ENCODE measurements at places on chromosomes 16 and 17.

DNA sequence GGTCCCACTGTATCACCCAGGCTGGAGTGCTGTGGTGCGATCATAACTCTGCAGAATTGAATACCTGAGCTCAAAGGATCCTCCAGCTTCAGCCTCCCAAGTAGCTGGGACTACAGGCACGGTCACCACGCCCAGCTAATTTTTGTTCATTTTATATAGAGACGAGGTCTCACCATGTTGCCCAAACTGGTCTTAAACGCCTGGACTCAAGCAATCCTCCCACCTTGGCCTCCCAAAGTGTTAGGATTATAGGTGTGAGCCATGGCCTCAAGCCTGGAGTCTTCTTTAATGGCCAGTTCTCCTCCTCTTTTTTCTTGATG, 484 bp downstream of the CD300LB start:
- no peak for DNase-seq

GRCh38 chr17:7840441-7840840, 6.4 kb downstream of the KDM6B start:
- DNase-seq, result no peak

DNA sequence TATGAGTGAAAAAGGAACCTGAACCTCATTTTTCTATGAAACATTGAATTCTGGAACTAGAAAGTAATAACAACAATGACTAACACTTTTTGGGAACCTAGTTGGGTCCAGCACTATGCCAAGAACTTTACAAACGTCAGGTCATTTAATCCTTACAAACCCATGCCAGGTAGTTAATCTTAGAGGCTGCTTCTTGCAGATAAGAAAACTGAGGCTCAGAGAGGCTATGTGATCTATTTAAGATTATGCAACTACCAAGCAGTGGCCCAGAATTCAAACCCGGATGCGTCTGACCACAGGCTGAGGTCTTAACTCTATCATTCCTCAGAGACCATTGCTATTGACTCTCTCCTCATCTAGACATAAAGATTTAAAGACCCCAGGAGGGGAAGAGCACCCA, 358.7 kb downstream of the GRIN2A start:
- DNase-seq, result no peak

DNA sequence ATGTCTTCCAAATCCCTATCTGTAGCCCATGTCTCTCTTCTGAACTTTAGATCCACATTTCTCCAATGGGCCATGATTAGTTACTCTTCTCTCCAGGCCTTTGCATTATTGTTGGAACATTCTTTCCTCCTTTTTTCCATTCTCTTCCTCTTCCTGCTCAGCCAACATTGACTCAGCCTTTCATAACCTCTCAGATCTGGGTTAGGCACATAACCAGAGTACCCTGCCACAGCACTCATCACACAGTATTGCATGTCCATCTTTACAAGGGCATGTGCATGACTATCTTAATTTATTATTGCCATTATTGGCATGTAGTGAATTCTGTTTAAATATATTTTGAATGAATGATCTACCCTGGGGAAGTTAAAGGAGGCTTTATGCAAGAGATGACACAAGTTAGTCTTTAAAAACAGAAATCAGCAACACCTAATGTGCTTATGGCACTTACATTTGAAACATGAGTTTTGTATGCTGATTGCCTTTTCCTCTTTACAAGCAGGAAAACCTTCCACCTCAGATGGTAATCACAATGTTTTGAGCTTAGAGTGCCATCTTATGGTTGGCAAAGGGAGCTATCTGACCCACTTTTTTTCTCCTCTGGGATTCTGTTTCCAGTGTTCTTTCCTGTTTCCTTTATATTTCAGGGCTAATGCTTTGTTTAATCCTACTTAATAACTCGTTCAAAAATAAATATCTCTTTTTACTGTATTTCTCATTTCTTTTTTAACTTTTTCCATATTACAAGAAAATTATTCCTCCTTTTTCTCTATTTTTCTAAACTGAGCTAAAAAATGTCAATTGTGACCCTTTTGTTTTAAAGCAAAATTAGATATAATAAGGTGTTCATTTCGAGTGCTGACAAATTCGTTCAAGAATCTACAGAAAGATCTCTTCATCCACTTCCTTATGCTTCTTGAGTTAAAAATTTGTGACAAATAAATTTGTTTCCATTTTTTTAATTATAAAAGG, 151.0 kb upstream of the RBL2 start:
- DNase-seq, result no peak

DNA sequence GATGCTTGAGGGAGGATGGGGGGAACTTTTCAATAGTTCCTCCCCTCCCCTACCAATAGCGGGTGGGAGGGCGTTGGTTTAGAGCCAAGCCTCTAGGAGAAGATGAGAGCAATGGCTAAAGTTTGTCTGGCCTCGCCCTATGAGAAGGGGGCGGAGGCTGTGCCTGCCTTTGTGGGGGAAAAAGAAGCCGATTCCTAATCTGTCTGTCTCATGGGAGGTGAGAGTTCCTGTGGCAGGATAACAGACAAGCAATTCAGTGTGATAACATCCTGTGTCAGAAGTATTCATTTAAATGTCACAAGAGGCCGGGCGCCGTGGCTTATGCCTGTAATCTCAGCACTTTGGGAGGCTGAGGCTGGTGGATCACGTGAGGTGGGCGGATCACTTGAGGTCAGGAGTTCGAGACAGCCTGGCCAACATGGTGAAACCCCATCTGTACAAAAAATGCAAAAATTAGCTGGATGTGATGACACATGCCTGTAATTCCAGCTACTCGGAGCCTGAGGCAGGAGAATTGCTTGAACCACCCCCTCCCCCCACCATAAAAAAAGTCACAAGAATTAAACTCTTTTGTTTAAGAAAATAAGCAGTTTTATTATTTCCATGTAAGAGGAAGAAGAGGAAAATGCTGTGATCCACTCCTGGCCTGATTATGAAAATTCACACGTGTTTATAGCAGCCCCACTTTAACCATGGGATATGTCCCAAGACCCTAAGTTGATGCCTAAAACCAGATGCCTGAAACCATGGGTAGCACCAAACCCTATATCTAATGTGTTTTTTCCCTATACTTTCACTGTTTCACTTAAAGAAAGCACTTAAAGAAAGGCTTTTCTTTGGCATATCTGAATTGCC, 1.7 kb downstream of the SLFN5 start:
- no peak for DNase-seq

DNA sequence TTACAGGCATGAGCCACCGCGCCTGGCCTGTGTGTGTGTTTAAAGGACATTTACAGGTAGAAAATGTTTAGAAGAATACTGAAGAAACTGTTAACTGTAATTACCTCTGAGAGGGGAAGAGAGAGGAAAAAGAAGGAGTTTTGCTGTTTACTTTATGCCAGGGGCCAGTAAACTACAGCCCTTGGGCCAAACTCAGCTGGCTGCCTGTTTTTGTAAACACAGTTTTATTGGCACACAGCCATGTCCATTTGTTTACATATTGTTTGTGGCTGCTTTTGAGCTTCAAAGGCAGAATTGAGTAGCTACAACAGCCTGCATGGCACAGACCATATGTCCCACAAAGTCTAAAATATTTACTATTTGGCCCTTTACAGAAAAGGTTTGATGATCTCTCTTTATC, 76.4 kb downstream of the GPR139 start:
- DNase-seq, result no peak

DNA sequence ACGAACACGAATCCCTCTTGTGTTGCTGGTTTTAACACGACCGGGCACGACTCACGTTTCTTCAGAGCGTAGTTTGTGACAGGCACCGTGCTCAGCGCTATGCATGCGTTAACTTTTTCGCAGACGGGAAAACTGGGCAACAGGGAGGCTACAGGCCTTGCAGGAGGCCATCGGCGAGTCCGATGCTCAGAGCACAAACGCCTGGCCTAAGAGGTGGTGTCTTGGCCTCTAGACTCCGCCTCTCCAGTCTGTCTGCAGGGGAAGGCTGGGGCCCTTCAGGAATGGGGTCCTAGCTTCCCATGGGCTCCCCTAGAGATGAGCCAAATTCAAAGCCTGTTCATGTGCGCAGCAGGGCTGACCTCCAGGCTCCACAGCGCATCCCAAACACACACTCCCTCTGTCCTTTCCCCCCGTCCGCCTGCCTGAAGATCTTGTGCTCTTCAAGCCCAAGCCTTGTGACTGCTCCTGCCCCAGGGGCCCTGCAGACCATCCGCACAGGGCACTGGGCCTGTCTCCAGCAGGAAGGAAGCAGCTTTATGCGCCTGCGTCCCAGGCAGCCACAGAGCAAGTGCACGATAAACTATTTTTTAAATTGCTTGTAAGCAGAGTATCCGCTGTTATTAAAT, 3.1 kb downstream of the CLCN7 start:
- DNase-seq, result no peak

DNA sequence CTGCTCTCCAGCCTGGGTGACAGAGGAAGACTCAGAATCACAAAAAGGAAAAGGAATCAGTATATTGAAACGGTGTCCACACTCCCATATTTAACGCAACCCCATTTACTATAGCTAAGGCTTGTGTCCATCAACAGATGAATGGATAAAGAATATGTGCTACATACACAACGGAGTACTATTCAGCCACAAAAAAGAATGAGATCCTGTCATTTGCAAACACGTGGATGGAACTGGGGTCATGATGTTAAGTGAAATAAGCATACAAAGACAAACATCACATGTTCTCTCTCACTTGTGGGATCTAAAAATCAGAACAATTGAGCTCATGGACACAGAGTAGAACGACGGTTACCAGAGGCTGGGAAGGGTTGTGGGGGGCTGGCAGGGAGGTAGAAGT, 55.1 kb downstream of the ZNF778 start:
- DNase-seq, result no peak

DNA sequence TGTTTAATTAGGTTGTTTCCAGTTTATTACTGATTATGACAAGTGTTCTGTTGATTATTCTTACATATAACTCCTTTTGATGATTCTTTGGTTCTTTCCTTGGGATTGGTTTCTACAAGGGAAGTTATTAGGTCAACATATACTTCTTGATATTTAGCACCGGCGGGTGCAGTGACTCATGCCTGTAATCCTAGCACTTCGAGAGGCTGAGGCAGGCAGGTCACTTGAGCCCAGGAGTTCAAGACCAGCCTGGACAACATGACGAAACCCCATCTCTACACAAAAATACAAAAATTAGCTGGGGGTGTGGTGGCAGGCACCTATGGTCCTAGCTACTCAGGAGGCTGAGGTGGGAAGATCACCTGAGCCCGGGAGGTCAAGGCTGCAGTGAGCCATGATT, 120.2 kb upstream of the HAS3 start:
- DNase-seq, result no peak

- DNase-seq, result no peak
These were observed 525.8 kb upstream of the GOT2 start for GRCh38 chr16:59259950-59260319.

- DNase-seq, result peak; percentile 65
These were observed 10.3 kb upstream of the MSL1 start for GRCh38 chr17:40111221-40112128.

- DNase-seq, result no peak
These were observed 77.7 kb downstream of the SREBF1 start for GRCh38 chr17:17758941-17759563.

GRCh38 chr16:85480727-85481101, 132.4 kb upstream of the GSE1 start:
- DNase-seq, result no peak

DNA sequence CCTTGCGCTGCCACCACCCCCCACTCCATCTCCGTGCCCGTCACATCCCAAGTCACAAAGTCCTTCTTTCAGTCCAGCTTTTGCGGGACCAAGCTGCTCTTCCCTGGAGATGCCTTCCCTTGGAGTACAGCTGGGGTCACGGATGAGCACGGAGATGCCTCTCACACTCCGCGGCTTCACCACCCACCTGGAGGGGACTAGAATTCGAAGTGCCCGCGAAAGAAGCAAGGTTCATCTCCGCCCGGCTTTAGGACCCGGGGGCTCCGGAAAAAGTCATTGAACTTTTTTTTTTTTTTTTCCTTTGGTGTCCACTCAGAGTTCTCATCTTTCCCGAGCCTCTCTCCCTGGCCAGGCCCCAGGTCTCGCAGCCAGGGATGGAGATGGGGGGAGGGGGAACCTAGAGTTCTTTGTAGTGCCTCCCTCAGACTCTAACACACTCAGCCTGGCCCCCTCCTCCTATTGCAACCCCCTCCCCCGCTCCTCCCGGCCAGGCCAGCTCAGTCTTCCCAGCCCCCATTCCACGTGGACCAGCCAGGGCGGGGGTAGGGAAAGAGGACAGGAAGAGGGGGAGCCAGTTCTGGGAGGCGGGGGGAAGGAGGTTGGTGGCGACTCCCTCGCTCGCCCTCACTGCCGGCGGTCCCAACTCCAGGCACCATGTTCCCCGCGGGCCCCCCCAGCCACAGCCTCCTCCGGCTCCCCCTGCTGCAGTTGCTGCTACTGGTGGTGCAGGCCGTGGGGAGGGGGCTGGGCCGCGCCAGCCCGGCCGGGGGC, at the start of gene FKBP10:
TSS of gene FKBP10 (plus strand) at position 624 of the 771 bp plus-strand sequence. CDS start at position 655, 31 bp downstream.
- DNase-seq, result peak; percentile 38

GRCh38 chr16:67260426-67261063, 11.8 kb downstream of the SLC9A5 start:
- DNase-seq, result no peak

- DNase-seq, result no peak
These were observed 61.8 kb downstream of the ARSG start for GRCh38 chr17:68353111-68353521.

DNA sequence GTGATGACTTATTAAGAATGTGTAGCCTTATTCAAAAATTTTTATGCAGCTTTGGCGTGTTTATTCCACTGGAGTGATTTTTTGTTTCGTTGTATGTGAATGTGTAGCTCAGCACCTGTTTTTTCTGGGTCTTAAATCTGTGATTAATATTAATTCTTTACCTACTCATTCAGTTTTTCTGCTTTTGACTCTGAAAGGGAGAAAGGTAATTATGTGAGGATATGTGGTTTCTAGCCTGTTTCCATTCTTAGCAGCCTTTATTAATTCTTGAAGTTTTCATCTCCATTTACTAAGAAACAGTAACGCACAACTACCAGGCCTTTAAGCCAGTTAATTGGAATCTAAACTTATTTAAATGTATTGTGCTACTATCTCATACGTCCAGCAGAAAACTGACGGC, 7.0 kb downstream of the HEATR3 start:
- DNase-seq, result no peak

DNA sequence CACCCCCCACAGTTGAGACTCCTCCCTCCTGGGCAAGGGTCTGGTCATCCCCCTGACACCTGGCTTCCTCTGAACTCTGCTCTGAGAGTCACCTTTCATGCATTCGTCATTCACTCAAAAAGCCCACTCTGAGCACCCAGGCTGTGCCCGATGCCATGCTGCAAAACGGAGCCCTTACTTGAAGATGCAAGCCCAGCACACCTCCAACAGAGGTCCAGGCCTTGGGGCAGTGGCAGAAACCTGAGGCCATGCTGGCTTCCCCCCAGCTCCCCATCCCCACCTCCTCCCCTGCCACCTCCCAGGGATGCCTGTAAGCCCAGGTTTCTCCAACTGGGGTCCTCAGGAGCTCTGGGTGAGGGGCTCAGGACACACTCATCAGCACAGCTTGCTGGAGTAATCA, 67.7 kb upstream of the TNRC6C start:
- DNase-seq, result no peak

- no peak for DNase-seq
These were observed 65.7 kb downstream of the FBXL20 start for GRCh38 chr17:39335704-39336223.

DNA sequence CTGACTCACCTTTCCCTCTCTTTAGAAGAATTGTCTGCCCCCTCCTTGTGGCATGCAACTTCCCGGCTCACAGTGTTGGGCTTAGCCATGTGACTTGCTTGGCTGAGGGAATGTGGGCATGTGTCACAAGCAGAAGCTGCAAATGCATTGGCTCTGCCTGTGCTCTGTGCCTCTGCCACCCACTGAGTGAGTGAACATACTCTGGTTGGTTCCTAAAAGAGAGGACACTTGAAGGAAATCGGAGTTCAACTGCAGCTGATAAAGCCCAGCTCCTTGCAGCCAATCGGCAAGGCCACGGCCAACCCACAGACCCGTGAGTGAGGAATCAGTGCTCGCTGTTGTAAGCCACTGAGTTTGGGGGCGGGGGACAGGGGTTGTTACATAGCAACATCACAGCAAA, 10.9 kb upstream of the GINS2 start:
- DNase-seq, result no peak

Data from NCI-H187 (cell line).